Activated T-cell treated with anti-CD3 and anti-CD28 coated beads, Interleukin-2, amount 50 U/mL, for 4 hours (primary cell): ENCODE measurements at places on chromosomes 13 and 19.

DNA sequence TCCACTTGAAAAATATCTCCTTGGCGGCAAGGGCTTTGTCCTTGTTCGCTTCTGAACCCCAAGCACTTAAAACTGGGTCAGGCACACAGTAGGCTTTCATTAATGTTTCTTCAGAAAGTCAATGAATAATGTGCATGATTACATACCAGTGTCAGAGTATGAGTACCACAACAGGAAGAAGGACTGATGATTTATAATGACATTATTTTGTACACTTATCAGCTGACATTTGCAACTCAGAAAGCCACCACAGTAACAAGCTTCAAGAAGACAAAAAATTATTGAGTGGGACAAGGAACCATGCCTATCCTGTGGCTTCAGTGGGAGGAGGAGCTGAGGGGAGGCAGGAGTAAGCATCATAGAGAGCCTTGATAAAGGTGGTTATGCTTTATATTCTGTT lies 10.0 kb downstream of the POLR1D start:
- DNase-seq, result no peak

DNA sequence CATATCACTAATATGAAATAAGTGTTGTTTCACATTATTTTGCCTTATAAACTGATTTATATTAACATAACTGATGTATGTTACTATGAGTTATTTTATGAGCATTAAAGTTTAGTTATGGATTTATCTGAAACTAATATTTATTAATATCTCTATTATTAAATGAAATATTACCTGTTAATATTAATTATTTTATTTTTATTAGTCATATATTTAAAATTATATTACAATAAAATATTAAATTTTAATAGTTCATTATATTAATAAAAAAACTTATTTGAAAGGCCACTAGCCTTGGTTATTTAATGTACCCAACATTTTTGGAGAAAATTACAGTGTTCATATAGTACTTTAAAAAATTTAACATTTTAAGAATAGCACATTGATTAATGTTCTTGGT lies 1643.4 kb upstream of the MIR17HG start:
- no peak for DNase-seq

- no peak for DNase-seq
These were observed 25.5 kb downstream of the DPRX start for GRCh38 chr19:53657330-53657729.

- no peak for DNase-seq
These were observed 39.3 kb downstream of the SIGLEC7 start for GRCh38 chr19:51181377-51181912.

DNA sequence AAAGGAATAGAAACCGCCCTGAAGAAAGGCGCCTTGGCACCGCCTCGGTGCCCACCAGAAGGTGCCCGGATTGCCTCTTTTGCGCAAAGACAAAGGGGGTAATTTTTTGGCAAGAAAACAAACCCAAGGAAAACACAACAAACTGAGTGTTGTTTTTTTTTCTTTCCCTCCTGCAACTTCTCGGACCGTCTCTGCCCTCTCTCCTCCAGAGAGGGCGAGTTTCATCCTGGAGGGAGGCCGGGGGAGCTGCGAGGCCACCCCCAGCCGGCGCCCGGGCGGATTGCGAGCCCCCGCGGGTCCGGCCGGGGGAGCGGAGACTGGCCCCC lies 2.3 kb downstream of the ZNF536 start:
- DNase-seq, result no peak

DNA sequence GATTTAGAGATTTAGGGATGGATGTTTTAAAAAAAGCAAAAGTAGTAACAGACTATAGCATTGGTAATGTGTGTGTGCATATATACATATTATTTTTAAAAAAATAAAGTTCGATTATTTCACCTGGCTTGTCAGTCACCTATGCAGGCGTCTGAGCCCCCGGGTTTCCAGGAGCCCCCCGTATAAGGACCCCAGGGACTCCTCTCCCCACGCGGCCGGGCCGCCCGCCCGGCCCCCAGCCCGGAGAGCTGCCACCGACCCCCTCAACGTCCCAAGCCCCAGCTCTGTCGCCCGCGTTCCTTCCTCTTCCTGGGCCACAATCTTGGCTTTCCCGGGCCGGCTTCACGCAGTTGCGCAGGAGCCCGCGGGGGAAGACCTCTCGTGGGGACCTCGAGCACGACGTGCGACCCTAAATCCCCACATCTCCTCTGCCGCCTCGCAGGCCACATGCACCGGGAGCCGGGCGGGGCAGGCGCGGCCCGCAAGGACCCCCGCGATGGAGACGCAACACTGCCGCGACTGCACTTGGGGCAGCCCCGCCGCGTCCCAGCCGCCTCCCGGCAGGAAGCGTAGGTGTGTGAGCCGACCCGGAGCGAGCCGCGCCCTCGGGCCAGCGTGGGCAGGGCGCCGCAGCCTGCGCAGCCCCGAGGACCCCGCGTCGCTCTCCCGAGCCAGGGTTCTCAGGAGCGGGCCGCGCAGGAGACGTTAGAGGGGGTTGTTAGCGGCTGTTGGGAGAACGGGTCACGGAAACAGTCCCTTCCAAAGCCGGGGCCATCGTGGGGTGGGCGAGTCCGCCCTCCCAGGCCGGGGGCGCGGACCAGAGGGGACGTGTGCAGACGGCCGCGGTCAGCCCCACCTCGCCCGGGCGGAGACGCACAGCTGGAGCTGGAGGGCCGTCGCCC lies 840 bp upstream of the CCNA1 start:
- DNase-seq, result no peak

DNA sequence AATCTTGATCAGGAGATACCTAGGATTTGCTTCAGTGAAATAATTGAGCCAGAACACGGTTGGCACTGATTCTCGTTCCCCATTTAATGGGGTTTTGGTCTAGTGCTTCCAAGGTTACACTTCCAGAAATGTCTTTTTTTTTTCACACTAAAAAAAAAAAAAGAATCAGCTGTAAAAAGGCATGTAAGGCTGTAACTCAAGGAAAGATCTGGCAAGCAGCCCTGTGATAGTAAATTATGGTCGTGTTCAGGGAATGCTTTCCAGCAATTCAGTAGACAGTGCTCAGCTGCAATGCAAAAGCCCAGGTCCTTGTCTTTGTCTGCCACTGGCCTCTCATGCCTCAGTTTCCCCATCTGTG lies 27.2 kb upstream of the NDUFS7 start:
- no peak for DNase-seq

DNA sequence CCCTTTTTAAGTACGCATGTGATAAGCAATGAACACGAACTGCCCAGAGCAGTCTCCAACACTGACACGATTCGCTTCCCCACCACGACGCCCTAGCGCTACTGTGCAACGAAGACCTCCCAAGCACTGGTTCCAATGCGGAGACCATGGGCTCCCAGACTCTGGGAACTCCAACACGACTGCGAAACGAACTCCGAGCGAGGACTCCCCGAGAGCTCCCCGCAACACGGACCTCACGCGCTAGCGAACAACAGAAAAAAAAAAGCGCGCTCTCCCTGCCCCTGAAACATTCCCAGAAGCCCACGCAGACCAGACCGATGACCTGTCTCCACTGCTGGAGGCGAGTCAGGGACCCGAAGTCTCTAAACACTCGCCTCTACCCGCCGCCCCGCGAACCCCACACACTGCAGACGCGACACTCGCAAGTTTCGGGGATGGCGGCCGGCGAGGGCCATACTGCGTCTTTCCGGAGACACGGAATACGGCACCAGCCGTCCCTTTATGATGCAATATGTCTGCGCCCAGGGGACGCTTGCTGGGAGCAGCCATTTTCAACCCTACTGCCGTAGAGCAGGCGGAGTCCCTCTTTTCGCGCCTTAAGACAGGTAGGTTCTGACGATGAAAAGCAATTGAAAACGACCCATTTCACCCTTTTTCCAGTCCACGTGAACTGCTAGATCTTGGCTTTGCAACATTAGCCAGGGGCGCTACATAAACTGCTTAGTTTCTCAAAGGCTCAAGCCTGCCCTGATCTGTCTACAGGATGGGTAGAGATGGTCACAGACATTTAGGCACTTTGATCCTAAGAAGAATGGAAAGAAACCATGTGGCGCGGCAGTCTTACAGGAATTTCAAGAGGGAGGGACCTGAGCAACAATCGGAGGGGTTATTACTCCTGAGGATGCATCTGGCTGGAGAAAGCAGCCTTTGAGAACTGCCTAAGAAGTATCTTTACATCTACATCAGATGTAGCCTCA lies at the start of gene ZNF577:
Gene ZNF577 (minus strand): TSS at position 430 of the 977 bp plus-strand sequence. CDS start 7,569 bp downstream, outside the sequence.
- peak; percentile 52 for DNase-seq

GRCh38 chr13:34522808-34523207 lies 419.3 kb upstream of the NBEA start:
- DNase-seq, result no peak

GRCh38 chr19:33621811-33622504 lies at the start of gene CHST8:
Gene CHST8 (plus strand): TSS chr19:33621953. CDS start chr19:33689262, 67,309 bp downstream.
- DNase-seq, result no peak

- DNase-seq, result no peak
These were observed 53.2 kb upstream of the ZNF536 start for GRCh38 chr19:30318936-30319335.

DNA sequence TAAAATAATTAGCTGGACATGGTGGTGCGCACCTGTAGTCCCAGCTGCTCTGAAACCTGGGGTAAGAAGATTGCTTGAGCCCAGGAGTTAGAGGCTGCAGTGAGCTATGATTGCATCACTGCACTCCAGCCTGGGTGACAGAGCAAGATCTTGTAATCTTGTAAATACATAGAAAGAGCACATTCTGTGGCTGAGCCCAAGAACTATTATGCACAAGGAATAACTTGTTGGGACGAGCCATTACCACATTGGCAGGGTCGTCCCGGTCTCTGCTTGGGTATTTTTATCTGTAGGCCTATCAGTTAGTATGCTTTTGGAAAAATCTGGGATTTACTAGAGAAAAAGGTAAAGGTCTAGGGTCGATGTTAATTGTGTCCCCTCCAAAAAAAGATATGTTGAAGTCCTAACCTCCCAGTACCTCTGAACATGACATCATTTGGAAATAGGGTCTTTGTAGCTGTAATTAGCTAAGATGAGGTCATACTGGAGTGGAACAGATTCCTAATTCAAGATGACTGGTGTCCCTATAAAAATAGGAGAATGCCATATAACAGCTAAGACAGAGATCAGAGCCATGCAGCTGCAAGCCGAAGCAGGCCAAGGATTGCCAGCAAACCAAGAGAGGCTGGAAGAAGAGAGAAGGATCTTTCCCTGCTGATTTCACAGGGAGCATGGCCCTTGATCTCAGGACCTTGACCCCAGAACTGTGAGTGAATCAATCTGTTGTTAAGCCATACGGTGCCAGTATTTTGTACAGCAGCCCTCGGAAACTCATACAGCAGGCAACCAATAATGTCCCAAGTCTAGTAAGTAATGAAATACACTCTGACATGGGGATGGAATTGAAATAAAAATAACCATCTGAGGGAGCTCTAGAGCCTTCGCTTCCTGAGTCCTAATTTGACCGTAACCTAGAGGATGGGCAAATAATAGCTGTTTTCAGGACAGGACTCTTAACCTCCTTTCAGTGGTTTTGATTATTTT lies 77.0 kb downstream of the TM9SF2 start:
- DNase-seq, result no peak

GRCh38 chr13:20428666-20429644 lies 96.7 kb downstream of the CRYL1 start:
- no peak for DNase-seq

DNA sequence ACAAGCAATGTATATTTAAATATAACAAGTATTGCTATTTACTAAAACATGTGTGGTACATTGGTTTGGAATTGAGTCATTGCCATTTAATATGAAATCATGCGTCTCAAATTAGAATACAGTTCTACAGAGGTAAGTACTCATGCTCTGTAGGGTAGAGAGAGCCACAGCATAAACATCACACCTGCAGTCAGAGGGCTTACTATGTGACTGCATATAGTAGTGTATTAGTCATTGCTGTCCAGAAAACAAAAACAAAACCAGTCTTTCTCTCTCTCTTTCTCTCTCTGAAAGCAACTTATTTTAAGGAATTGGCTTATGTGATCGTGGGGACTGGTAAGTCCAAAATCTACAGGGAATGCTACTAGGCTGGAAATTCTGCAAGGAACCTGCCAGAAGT lies 370.3 kb downstream of the GPC5 start:
- DNase-seq, result no peak
